ENCODE measurements at places on chromosomes 7 and 10.

DNA sequence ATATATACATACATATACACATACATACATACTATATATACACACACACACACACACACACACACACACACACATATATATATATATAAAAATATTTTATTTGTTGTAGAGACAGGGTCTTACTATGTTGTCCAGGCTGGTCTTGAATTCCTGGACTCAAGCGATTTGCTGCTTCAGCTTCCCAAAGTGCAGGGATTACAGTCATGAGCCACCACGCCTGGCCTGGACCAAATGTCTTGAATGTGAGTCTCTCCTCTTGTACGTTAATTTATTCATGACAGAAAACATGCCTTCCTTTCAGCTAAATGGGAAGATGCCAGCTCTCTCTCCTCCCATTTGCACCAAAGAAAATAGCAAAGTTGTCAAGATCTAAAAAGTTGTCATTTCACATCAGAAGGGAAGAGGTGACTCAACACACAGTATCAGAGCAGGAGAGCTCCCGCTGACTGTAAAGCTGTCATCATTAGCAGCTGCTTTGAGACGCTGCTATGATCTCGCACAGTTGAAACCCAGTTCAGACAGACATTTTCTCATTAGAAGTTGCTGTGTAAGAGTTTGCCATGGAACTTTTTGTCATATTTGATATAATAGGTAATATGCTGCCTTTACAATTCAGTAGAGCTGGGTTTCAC, 224.3 kb downstream of the SFMBT2 start:
- DNase-seq = no peak

GRCh38 chr7:3027005-3027845, 16.4 kb downstream of the CARD11 start:
- DNase-seq = no peak

DNA sequence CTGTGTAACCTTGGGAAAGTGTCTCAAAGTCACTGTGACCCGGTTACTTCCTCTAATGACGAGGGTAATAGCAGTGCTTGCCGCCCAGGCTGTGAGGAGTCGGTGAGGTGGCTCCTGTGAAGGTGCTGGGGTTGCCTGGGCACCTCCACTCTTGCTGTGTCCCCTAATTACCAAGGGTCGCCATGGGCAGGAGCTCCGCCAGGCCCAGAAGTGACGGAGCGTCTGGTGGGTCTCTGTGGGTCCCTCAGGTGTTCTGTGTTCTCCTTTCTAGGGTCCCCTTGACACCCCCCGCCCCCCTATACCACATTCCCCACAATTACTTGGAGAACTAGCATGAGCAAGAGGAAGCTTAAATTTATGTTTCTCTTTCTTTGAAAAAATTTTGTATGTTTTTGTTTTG, 161.5 kb downstream of the WDR37 start:
- DNase-seq = no peak

DNA sequence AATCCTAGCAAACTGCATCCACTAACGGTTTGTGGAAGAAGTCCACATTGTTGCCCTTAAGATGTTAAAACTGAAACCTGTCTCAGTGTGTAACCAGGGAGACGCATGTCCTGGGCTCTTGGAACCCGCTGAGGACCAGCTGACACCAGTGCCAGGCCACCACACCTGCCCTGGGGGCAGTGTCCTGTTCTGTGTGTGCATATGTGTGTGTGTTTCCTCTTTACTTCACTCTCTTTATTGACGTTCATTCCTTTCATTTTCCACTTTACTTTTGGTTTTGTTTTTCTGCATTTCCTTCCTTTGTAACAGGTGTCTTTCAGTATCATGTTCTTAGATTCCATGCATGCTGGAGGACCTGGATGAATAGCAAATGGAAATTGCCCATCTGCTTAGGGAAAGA, 83.8 kb downstream of the TEX36 start:
- no peak for DNase-seq

DNA sequence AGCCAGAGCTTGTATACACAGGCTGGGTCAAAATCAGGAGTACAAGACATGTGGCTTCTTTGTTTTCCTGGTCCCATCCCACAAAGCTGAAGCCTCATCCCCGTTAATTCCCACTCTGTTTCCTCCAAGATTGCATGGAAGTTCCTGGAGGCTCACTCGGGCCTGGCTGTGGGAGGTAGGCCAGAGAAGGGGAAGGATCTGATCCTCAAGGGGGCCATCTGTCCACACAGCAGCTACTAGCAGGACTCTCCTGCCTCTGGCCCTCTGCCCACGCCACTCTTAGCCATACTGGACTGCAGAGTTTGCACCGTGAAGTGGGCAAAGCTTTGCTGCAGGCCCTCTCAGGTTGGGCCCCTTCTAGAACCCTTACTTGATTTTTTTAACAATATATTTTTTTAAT, 160.6 kb downstream of the FGFR2 start:
- DNase-seq = peak; percentile 72

GRCh38 chr10:74898201-74898976, 72.0 kb downstream of the KAT6B start:
- no peak for DNase-seq

DNA sequence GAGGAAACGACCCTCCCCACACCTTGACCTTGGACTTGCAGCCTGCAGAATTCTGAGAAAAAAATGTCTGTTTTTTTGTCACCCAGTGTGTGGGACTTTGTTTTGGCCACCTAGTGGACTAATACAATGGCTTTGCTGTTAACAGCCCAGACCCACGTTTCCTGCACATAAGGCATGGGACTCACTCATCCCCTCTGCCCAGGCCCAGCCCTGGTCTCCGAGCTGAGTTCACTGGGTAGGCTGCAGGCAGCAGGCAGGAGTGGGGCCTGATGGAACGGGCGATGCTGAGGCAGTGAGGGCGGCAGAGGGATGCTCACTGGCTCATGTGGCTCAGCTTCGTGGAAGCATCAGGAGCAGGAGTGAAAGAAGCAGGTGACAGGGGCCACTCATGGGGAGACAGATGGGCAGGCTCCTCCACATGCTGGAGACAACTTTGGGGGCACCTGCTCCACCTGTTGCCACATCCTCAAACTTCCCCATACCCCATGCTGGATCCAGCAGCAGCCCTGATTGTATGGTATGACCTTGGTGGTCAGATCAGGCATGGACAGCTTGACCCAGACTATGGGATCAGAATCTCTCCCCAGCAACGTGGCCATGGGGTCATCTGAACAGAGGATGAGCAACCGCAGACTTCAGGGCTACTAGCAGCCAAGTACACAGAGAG, 65.8 kb upstream of the ANTXRL start:
- DNase-seq = no peak

GRCh38 chr10:89888321-89889070, 187.1 kb downstream of the KIF20B start:
- peak; percentile 84 for DNase-seq

DNA sequence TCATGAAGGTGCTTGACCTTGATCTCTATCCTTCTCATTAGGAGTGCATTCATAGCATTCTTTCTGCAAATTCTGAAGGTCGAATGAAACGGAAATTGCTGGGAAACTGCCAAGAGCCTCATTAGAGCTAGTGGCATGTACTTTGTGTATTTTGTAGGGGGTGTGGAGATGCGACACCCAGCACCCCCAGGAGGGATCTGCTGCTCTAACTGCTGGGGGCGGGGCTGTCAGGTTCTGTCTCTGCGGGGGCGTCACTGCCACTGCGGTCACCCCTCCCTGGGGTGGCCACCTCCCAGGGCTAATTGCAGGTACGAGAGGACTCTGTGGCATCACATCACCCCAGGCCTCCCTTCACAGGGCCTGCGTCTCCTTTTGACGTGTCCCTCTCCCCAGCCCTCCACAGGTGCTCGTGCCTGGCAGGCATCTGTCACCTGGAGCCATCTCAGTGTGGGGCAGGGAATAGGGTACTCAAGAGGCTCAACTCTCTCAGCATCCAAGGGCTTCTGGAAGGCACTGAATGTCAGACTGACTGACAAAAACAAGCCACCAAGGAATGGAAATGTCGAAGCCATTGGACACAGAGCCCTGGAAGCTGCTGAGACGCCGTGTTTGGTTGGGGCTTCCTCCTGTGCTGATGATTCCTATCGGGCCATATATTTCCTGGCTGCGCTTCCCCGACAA, 151.1 kb downstream of the ACTR3B start:
- no peak for DNase-seq

- DNase-seq = no peak
Measured at GRCh38 chr7:29642494-29643155, 79.0 kb downstream of the PRR15 start.

DNA sequence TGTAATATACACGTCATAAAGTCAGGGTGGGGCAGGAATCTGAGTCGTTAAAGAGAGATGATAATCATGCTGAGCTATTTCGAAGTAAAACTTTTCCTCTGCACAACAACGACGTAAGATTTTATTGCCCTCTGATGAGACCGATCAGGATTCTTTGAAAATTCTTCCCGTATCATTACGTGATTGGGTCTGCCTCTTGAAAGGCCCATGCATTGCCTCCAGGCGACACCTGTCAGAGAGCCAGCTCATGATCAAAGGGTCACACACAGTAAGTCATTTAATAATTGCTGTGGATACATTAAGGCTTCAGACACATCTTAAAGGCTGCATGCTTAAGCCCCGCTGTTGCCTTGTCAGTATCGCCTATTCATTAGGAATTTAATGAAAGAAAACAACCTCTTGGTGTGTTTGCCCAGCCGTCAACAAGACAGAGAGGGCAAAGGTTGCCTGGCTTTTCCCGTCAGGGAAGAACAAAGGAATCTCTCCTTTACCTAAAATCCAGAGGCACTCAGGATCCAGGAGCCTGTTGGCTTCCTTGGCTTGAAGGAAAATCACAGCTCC, 189.0 kb upstream of the SH2B2 start:
- no peak for DNase-seq

- no peak for DNase-seq
Measured at GRCh38 chr7:157352516-157352915, 15.7 kb downstream of the DNAJB6 start.

GRCh38 chr10:75493464-75493863, 62.0 kb downstream of the LRMDA start:
- DNase-seq = no peak

Data from pons (tissue), 1 donor.